ENCODE measurements at places on chromosomes 6 and 20.

DNA sequence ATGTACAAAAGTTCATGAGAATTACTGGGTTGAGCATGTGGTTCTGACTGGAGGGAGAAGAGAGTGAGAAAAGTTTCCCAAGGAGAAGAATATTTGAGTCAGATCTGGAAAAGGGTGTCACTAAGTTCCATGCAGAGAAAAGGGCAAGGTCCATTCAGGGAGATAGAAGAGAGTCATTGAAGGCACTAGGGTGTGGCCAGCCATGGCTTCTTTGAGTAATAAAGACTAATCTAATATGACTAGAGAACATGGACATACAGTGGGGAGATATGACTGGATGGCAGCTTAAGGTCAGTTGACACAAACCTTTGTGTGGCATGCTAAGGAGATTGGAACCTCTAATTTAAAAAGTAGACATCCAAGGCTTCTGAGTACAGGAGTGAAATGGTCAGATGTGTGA lies 10.7 kb upstream of the SLC17A4 start:
- DNase-seq, result no peak

- DNase-seq, result no peak
Measured at GRCh38 chr6:82084324-82084920, 163.1 kb downstream of the IBTK start.

GRCh38 chr6:144297511-144298100 lies 12.5 kb downstream of the UTRN start:
- no peak for DNase-seq

DNA sequence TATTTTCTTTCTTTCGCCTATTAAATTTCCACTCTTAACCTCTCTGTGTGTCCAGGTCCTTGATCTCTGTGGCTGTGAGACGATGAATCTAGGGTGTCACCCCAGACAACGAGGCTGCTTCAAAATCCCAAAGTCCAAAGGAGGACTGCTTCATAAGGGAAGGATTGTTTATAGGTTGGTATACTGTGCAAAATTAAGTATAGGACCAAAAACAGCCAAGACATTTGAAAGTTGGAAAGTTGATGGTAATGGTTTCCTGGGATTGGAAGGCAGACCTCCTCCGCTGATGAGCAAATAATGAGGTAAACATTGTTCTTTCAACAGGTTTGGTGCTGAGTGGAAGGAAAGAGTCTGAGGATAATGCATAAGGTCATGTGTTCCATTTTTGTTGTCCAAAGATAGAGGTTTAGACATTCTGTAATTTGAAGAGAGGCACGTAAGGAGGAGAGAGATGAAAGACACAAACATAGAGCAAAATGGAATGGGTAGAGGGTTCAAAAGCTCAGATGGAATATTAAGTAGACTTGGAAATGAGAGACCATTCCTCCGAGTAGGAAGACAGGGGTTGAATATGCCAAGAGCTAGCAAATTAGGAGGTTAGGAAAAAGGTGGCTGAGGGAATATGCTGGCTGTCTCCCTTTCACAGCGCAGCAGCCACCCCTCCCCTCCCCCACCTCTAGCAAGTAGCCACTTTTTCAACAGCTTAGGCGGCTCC lies 24.8 kb downstream of the ZNF311 start:
- DNase-seq, result peak; percentile 11

GRCh38 chr20:49938173-49939163 lies 2.3 kb downstream of the RNF114 start:
- peak; percentile 47 for DNase-seq

GRCh38 chr6:55319961-55320695 lies 7.1 kb upstream of the GFRAL start:
- DNase-seq, result no peak

GRCh38 chr6:22801831-22802230 lies 232.5 kb downstream of the HDGFL1 start:
- no peak for DNase-seq

- DNase-seq, result no peak
Measured at GRCh38 chr20:62227977-62228958, 8.2 kb upstream of the HRH3 start.

GRCh38 chr6:18904681-18905080 lies 517.5 kb downstream of the RNF144B start:
- no peak for DNase-seq

GRCh38 chr6:106446983-106447382 lies 86.5 kb downstream of the CRYBG1 start:
- DNase-seq, result no peak

- DNase-seq, result peak; percentile 58
Measured at GRCh38 chr6:132715204-132715603, 1.3 kb upstream of the VNN1 start.

DNA sequence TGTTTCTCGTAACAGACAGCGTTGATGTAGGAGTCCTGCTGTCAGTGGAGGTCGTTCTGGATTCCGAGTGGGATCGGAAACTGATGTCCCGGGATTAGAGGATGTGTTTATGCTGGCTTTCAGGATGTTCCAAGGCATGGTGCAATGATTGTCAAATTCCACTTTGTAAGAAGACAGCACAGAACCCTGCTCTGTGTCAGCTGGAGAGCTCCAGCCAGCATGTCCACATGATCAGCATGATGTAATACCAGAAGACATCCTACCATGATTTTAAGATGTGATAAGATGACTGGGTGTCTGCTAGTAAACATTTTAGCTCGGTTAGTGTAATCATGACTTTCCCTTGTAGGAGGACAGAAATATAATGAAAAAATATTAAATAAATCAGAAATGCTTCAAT lies 20.3 kb downstream of the ENPP1 start:
- DNase-seq, result peak; percentile 67

DNA sequence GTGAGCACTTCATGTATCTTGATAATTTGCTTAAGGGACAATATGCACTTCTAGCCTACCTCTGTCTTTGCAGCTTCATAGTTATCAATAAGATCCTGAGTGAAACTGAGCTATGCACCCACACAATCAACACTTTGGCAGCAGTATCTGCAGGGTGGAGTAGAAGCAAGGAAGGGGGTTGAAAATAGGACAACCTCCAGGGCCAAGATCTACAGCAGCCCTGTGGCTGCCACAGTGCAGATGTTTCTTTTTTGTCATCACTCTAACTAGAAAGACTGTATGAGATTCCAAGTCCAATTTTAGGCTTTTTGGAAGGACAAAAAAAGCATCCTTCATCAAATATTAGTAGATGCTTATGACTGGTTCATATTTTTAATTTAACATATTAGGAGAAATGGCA lies 336.1 kb upstream of the CITED2 start:
- no peak for DNase-seq

DNA sequence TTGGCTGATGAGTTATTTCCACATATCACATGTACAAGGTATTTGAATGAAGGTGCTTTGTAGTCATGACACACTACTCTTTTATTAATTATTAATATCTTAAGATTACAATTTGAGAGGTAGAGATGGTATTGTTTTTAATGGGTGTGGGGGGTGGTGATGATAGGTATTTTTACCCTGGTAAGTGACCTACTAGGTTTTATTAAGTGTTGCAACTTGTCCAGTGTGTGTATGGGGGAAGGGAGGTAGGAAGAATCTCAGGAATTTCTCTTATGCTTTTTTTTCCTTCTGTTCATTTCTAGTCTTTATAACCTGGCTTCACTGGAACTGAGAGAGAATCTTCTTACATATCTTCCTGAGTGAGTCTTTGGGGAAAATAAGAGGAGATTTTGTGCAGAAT lies 101.4 kb downstream of the LRRC1 start:
- peak; percentile 22 for DNase-seq

GRCh38 chr6:14354919-14355572 lies 237.5 kb downstream of the CD83 start:
- DNase-seq, result peak; percentile 66

- no peak for DNase-seq
Measured at GRCh38 chr6:15936503-15936902, 192.4 kb upstream of the MYLIP start.
